Lung (tissue), 17 donors: ENCODE measurements at places on chromosomes 1 and 21. TPM values are rescaled to one million over a fixed set of nuclear protein-coding genes. Genes with fewer than 3 reads are reported as not detected.

DNA sequence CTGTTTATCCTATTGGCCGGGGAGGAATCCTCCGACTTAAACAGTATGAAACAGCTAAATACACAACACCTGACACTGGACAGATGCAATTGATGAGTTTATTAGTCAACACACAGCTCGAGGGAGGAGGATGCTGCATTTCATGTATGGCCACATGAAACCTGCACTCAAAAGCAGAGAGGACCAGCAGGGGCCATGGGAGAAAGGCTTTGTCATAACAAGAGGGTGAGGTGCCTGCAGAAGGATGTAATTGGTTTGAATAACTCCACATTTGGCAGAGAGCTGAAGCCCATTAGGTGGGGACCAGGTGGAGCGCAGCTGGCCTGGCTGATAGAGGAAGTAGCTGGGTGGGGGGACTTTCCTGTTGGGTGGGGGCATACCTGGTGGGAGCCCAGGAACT is 599.1 kb downstream of the PTPRU start:
- no peak for DNase-seq

- DNase-seq, result no peak
These were observed 63.3 kb upstream of the WDR26 start for GRCh38 chr1:224497714-224498573.

DNA sequence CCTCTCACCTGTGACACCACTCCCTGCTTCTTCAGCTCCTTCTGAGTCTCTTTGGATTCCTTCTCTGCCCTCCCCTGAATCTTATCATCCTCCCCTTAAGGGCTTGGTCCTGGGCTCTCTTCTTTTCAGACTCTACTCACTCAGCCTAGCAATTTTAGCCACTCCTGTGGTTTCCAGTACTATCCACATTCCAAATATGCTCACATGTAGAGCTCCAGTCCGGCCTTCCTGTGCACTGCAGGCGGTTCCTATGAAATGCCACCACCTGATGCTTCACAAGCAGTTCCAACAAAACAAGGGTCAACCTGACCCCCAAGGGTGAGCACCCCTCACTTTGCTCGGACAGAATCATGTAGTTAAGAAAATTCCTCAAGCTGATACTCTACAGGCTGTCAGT is 35.9 kb downstream of the MAB21L3 start:
- DNase-seq, result no peak

- no peak for DNase-seq
These were observed 8.3 kb upstream of the VN1R5 start for GRCh38 chr1:247247568-247247967.

- no peak for DNase-seq
These were observed 86.9 kb downstream of the STUM start for GRCh38 chr1:226635456-226635941.

The GPBP1L1 gene
- total RNA-seq, result 107 TPM

DNA sequence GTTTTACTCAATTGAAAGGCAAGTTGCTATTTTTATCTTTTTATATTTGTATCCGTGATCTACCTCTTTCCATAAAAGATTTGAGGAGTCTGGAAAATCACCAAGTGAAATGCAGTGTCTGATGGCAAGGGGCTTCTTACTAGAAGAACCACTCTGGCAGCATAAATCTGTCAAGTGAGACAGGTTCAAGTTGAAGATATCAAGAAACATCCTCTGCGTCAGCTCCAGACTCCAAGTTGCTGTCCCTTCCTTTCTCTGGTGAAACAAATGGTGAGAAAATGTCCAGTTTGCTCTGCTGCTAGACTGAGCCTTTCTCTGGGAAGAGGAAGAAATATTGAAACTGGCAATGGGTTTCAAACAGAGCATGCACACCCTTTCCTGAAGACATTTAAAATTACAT is 411.2 kb downstream of the PLPP3 start:
- no peak for DNase-seq

- DNase-seq, result no peak
These were observed 51.2 kb downstream of the SIPA1L2 start for GRCh38 chr1:232578651-232579195.

GRCh38 chr1:40803447-40803846 is 19.9 kb downstream of the KCNQ4 start:
- no peak for DNase-seq

DNA sequence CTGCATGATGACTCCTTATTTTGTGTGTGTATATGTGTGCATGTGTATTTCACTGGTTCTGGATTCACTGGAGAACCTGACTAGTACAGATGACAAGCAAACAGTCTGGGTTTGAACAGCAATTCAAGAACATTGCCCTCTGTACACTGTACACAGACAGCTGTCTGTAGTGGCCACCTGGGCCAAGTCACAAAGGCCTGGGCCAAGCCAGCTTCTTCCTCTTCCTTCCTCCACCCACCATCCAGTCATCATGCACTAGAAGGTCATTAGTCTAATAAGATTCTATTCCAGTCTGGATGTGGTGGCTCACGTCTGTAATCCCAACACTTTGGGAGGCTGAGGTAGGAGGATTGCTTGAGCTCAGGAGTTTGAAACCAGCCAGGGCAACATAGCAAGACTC is 155.9 kb downstream of the ELAVL4 start:
- DNase-seq, result no peak

The BECN2 gene
- total RNA-seq, result not detected

DNA sequence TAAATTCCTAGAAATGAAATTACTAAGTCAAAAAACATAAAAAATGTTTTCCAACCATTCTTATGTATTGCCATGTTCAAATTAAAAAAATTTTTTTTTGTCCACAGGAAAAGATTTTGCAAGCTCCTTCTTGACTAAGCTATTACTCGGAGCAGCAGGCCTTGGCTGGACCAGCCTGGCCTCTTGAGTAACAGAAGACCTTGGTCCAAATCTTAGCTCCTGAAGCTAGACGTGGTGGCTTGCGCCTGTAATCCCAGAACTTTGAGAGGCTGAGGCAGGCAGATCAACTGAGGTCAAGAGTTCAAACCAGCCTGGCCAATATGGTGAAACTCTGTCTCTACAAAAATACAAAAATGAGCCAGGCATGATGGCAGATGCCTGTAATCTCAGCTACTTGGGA is 77.6 kb downstream of the CLSTN1 start:
- no peak for DNase-seq

- DNase-seq, result peak; percentile 57
These were observed 120.8 kb upstream of the RRP15 start for GRCh38 chr1:218164111-218164929.

- no peak for DNase-seq
These were observed 21.7 kb downstream of the GLRX2 start for GRCh38 chr1:193083365-193084088.

DNA sequence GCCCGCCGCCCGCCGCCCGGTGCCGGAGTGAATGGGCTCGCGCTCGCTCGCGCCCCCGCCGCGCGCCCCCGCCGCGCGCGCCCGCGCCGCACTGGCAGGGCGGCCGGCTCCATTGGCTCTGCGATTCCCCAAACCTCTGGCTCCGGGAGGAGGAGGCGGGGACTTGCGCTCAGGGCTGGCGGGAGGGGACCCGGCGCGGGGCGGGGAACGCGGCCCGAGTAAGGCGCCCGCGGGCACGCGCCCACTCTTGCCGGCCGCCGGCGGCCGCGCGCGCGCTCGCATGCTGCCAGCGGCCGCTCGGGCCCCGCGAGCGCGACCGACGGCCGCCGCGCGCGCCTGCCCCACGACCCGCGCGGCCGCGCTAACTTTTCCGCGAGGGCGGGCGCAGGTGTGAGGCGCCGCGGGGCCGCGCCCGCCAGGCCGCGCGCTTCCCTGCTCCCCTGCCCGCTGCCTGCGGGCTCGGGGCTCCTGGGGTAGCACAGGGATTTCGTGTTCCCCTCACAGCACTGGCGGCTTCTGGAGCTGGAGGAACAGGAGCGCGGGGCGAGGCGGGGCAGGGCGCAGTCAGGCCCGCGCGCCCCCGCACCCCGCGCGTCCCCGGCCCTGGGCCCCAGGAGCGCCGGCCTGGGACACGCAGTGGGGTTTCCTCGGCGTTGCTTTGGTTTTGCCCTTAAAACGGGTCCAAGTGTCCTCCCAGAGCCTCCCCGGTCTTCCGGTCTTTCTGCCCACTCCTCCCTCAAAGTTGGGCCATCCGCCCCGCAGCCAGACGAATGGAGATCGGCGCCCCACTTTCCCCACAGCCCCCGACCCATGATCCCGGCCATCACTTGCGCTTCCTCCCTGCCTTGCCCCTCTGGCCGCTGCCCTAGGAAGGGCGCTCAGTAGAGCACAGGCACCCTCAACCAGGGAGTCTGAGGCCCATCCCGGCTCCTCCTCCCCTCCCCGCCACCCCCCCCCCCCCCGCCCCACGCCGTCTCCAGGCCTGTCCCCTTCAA is 101.5 kb downstream of the CASZ1 start:
- DNase-seq, result peak; percentile 93

DNA sequence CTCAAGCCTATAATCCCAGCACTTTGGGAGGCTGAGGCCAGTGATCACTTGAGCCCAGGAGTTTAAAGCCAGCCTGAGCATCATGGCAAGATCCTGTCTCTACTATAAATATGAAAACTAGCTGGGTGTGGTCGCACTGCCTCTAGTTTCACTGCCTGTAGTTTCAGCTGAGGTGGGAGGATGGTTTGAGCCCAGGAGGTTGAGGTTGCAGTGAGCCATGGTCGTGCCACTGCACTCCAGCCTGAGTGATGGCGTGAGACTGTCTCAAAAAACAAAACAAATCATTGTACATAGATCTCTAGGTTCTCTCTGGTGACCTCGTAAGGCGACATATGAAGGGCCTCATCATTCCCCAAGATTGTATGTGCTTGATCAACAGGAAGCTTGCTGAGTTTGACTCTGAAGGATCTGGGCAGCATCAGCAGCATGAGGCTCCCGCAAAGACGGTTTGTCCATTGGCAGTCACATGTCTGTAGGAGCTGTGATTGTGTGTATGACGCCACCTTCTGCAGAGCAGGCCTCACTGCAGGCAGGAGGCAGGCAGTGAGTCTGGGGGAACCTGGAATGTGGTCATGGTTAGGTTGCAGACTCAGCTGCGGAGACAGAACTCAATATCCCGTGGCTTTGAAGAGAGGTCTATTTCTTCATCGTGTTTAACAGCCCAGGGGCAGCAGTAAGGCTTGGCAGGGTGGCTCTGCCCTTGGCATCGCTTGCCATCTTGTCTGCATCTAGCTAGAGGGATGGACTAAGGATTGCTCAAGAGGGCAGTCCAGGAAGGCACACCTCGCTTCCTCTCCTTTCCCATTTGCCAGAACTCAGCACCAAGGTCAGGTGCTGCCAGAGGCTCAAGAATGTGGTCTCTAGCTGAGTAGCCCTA is 14.0 kb downstream of the ATP5PO start:
- DNase-seq, result peak; percentile 44

The AIM2 gene
- 0.97 TPM for total RNA-seq

DNA sequence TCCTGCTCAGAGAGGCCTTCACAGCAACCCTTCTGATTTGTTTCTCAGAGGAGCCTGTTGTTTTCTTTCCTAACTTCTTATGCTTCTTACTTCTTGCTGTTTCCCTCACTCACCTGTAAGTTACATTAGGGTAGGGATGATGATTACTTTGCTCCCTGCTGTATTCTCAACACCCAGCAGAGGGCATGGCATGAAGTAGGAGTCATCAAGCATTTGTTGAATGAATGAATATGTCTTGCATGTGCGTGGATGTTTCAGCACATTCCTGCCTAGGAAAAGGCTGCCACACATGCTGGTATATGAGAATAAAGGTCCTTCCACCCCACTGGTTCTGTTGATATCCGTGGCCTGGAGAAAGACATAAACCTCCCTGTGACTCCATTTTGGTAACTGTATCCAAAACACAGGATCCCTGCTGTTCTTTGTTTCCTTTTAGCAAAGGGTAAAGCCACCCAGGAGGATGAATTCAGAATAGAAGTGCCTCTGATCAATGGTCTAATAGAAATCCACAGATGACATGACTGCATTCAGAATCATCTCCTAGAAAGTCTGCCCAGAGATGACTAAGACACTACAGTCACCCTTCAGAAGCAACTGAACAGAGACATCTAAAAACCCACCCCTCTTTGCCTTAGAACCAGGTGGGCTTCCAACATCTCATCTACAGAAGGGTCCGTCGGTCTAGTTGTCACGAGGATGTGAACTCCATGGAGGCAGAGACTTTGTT is 168.8 kb downstream of the ZSCAN20 start:
- no peak for DNase-seq
